Stimulated activated CD4-positive, alpha-beta T cell treated with anti-CD3 and anti-CD28 coated beads, Interleukin-2, amount 100 ng/mL, for 24 hours (primary cell): ENCODE measurements at places on chromosomes 5 and 9.

GRCh38 chr9:7137040-7137439, 379.3 kb downstream of the KDM4C start:
- no peak for DNase-seq

DNA sequence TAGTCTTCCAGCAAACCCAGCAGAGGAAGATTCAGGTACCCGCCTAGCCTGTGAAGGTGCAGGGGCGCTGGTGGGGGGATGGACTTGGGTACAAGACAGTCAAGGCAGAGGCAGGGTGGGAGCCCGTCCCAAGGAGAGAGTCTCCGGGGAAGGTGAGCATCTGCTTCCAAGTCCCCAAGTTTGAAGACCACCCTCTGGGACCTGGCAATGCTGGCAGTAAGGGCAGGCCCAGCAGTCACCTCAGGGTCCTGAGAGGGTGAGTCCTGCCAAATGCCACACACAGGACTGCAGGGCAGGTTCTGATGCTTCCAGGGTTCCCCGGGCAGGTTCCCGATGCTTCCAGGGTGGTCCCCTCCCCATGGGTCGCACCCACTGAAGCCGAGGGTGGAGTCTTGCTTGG, 261.8 kb upstream of the IRX1 start:
- no peak for DNase-seq

- no peak for DNase-seq
These were observed 174.7 kb downstream of the FBXL7 start for GRCh38 chr5:15674716-15675115.

DNA sequence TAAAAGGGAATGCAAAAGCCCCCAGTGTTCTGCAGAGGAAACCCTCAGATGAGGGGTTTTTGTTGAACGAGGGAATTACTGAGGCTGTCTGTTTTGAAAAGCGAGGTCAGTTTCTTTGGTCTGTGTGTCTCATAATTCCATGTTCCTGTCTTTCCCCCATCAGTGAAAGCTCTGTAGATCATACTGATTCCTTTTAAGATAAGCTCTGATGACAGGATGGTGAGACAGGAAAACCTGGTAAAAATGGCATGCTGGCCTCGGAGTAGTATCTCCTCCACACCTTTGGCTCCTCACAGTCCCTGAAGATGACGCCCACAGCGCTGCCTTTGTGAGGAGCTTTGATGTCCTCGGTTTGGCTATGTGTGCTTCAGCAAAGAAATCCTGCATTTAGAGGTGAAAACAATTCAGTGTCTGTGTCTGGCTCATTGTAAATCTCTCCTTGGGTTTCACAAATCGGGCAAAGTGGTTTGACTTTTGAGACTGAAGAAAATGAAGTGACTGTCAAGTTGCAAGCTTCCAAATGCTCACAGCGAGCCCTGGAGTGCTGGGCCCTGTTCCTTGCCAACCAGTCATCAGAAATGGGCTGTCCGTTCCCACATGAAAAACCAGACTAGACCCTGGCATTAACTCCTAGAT, 124.9 kb upstream of the ICE1 start:
- DNase-seq, result no peak
